ENCODE measurements at places on chromosomes 4 and X.

GRCh38 chr4:74623041-74623440 is 171.3 kb downstream of the BTC start:
- peak; percentile 40 for DNase-seq

DNA sequence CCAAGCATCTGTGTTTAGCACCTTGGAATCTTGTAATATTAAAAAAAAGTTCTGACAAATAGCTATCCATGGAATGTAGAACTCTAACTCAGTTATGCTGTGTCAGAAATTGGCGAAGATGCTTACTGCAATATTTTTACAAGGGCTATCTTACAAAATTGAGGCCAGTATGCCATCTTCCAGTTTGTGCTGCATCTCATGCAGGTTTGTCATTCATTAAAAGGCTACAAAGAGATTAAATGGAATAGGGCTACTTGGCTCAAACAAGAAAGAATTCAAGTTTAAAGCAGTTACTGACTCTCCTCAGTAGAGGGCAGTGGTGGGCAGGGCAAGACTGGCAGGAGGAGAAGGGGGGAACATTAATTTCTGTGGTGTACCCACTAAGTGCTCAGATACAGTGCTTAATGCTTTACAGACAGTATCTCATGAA is 66.5 kb downstream of the SHROOM4 start:
- DNase-seq = peak; percentile 53

DNA sequence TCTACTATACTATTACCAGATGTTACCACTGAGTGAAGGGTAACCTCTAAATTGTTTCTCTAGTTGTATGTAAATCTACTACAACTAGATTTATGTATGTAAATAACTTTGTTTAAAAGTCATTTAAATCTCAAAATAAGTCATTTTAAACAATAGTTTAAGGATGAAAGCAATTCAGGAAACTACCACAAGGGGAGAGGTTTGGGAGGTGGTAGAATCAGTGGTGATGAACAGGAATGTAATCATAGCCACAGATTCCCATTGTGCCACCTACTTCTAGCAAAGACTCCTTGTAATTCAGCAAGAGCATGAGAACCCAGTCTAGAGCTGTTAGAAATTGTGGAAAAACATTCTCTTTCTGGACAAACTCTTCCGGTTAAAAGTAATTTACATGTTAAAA is 234.6 kb downstream of the SLC7A11 start:
- peak; percentile 22 for DNase-seq

GRCh38 chr4:34269613-34270012 is 1974.7 kb downstream of the ARAP2 start:
- DNase-seq = no peak

DNA sequence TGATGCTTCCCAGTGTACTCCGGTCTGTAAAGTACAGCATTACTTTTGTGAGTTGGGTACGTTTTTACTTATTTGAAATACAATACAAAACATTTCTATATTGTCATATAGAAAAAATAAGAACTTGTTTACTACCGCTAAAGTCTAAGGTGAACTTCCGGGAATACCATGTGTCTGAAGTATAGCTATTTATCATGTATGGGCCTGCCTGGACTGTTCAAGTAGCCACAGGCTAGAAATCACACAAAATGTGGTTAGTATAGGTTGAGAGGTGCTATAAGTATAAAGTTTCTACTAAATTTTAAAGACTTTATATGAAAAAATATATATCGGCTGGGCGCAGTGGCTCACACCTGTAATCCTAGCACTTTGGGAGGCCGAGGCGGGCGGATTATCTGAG is 152.3 kb downstream of the ARAP2 start:
- DNase-seq = no peak

GRCh38 chr4:68463796-68464195 is 16.5 kb downstream of the TMPRSS11E start:
- peak; percentile 11 for DNase-seq

DNA sequence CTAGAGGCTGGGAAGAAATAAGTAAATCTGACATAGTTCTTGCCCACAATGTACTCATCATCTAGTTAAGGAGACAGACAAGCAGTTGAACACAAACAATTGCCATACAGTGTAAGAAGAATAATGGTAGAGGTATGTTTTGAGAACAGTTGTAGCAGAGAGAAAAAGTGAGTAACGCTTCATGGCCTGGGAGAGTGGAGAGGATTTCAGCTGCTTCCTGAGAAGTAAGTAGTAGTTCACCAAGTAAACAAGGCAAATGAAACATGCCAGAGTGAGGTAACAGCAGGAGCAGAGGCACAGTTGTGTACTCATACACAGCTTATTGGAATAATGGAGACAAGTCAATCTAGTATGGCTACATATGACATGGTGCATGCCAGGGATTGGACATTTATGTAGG is 53.6 kb upstream of the RAP2C start:
- no peak for DNase-seq

- no peak for DNase-seq
Measured at GRCh38 chr4:107333518-107333917, 297.4 kb upstream of the DKK2 start.

DNA sequence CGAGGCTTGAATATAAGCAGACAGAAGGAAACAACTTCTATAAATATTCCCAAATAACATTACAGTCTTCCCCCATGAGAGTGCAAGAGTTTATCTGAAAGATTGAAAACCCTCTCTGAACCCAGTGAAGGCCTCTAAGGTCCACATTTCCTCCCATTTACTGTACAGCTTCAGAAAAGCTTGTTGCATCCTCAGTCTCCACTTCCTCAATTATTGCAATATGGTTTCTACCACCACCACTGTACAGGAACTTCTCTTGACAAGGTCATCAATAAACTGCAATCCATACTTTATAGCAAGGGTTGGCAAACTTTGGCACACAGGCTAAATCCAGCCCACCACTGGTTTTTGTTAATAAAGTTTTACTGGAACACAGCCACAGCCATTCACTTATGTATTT is 239.0 kb downstream of the THOC2 start:
- DNase-seq = no peak

DNA sequence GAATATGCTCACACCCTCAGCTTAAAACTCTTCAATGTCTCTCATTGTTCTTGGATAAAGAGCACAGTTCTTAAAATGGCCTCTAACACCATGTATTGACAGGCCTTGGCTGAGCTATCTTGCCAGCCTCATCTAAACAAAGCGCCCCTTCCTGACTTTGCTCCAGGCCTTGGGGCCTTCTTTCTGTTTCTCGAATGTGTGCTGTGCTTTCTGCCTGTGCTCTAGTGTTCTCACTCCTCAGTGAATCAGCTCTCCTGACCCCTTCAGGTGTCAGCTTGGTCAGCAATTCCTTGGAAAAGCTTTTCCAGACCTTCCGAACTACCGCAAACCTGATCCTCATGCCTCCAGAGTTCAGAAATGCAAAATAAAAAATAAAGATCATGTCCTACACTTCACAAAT is 346.3 kb upstream of the FSTL5 start:
- no peak for DNase-seq

GRCh38 chr4:29046186-29046585 is 1674.0 kb upstream of the PCDH7 start:
- peak; percentile 62 for DNase-seq

GRCh38 chr4:155701827-155702226 is 35.2 kb downstream of the GUCY1A1 start:
- no peak for DNase-seq

DNA sequence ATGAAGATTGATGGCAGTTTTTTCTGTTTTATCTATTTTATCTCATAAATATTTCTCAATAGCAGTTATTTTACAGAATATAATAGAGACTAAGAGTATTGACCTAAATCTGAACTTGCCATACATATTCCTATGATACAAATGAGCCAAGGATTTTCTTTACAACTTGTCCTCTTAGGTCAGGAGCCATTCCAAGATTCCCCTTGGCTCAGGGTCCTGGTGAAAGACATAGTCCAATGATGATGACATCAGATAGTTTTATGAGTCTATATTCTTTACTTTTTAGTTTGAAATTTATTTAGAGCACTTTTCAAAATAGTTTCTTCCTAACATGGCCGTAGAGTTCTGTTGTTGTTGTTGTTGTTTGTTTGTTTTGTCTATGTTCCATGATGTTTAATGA is 869.1 kb upstream of the GRID2 start:
- DNase-seq = no peak

GRCh38 chr4:112060212-112060611 is 85.0 kb upstream of the FAM241A start:
- peak; percentile 38 for DNase-seq

- no peak for DNase-seq
Measured at GRCh38 chr4:53132132-53132891, 233.5 kb downstream of the SCFD2 start.

DNA sequence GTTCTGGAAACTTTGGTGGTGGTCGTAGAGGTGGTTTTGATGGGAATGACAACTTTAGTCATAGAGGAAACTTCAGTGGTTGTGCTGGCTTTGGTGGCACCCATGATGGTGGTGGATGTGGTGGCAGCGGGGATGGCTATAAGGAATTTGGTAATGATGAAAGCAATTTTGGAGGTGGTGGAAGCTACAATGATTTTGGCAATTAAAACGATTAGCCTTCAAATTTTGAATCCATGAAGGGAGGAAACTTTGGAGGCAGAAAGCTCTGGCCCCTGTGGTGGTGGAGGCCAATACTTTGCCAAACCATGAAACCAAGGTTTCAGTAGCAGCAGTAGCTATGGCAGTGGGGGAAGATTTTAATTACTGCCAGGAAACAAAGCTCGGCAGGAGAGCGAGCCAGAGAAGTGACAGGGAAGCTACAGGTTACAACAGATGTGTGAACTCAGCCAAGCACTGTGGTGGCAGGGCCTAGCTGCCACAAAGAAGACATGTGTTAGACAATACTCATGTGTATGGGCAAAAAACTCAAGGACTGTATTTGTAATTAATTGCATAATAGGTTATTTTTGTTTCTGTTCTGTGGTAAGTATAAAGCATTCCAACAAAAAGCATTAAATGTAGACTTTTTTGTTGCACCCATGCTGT is 23.2 kb upstream of the SOD3 start:
- no peak for DNase-seq

DNA sequence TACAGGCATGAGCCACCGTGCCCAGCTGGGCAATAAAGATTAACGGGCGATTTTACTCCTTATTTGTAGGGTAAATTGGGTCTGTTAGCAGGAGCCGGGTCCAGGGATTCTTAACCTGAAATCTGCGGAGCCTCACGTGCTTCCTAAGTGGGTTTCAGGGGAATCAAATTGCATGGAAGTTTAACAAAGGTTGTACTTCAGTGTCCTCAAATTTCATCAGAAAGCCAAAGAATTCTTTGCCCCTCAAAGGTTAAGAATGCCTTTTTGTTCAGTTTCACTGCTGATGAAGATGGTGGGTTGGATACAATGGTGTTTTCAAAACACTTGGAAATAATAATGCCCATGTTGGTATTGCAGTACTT is 67.9 kb downstream of the AFF1 start:
- DNase-seq = no peak

- DNase-seq = peak; percentile 71
Measured at GRCh38 chr4:156778606-156779005, 193.0 kb downstream of the PDGFC start.

- peak; percentile 33 for DNase-seq
Measured at GRCh38 chr4:1927675-1928074, 56.5 kb downstream of the NSD2 start.

DNA sequence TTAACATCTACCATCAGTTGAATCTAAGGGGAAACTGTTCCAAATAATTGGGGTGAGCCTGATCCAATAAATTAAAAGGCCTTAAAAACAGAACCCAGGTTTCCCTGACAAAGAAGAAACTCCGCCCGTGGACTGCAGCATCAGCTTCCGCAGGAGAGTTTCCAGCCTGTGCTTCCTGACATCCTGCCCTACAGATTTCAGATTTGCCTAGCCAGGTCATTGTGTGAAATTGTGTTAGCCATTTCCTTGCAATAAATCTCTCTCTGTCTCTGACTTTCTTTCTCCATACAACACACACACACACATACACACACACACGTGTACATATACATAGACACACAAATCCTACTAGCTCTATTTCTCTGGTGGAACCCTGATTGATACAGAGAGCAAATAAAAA is 48.3 kb upstream of the LCORL start:
- no peak for DNase-seq

- peak; percentile 86 for DNase-seq
Measured at GRCh38 chr4:140260227-140260626, 106.2 kb upstream of the MAML3 start.

GRCh38 chrX:10085223-10085622 is 71.6 kb upstream of the CLCN4 start:
- no peak for DNase-seq

DNA sequence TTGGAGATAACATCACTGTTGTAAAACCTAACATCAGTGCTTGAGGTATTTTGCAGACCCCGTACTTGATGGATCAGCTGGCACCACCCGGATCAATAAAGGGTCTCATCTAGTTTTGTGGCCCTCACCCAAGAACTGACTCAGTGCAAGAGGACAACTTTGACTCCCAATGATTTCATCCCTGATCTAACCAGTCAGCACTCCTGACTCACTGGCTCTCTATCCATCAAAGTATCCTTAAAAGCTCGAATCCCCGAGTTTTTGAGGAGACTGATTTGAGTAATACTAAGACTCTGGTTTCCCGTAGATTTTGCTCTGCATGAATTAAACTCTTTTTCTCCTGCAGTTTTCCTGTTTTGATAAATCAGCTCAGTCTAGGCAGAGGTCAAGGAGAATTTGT is 2498.1 kb downstream of the PCDH7 start:
- DNase-seq = no peak

- no peak for DNase-seq
Measured at GRCh38 chr4:182918044-182918607, 940 bp upstream of the DCTD start.

DNA sequence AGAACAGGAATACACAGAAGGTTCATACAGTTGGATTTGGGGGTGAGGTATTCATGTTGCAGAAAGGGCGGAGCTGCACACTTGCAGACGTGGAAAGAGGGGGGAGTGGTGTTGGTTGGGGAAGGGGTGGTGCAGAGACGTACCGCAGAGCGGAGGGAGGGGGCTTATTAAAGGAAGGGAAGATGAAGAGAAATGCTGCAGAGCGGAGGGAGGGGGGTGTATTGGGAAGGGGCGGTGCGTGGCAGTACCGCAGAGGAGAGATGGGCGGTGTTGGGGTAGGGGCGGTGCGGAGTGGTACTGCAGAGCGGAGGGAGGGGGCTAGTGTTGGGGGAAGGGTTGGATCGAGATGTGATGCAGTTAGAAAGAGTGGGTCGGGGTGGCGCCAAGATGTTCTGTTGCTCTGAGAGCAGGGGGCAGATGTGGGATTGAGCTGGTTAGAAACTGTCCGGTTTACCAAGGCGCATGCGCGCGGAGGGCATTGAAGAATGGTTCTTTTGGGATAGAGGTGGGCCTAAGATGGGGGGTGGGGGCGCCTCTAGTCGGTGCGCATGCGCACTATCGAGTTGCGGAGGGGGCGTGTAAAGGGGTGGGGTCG is 900 bp downstream of the TRO start:
- DNase-seq = peak; percentile 84

DNA sequence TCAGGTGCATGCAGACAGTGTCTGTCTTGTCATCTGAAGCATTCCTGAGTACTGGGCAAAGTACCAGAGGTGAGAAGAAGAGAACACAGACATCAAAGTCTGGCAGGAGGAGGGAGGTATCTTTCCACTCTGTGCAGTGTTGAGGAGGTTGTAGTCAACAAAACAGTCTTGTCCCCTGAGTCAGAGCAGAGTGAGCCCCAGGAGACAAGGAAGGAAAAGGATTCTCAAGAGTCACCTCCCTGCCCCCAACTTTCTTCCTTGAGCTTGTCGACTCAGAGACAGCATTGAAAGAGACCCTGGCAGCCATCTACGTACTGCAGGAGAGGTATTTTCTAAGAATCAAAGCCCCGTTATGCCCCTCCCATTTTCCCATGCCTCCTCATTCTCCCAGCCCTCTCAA is 4.4 kb upstream of the SRPX start:
- peak; percentile 82 for DNase-seq
